Bladder microvascular endothelial cell (primary cell): ENCODE measurements at places on chromosomes 12 and 14. TPM values are rescaled to one million over a fixed set of nuclear protein-coding genes. Genes with fewer than 3 reads are reported as not detected.

The KRT1 gene
- not detected in 2 replicates for total RNA-seq

The ZFHX2 gene
- total RNA-seq: under 0.01 and 1.0 TPM in 2 replicates

The A2ML1 gene
- total RNA-seq: 0.06 TPM in 1 of 2 replicates, not detected in the other

The EXOC3L4 gene
- total RNA-seq: not detected in 2 replicates

The NYNRIN gene
- total RNA-seq: 7.3 and 13.8 TPM in 2 replicates

The KCNH5 gene
- not detected in 2 replicates for total RNA-seq

The GLT1D1 gene
- not detected in 2 replicates for total RNA-seq

The IL22 gene
- total RNA-seq: not detected in 2 replicates

The SYNDIG1L gene
- 0.06 TPM in 1 of 2 replicates, not detected in the other for total RNA-seq

The DCN gene
- 0.50 and 0.97 TPM in 2 replicates for total RNA-seq

The SERPINA12 gene
- not detected in 2 replicates for total RNA-seq

The SPTB gene
- under 0.01 and 0.06 TPM in 2 replicates for total RNA-seq

The TAS2R10 gene
- 0.16 and 0.76 TPM in 2 replicates for total RNA-seq

The DACT1 gene
- total RNA-seq: 0.13 and 0.32 TPM in 2 replicates

The SP7 gene
- total RNA-seq: not detected in 2 replicates

The ZNF891 gene
- 0.32 and 1.3 TPM in 2 replicates for total RNA-seq

The GPR68 gene
- 1.5 and 1.6 TPM in 2 replicates for total RNA-seq

The PPFIA2 gene
- total RNA-seq: not detected in 2 replicates

The GPR65 gene
- total RNA-seq: 0.44 TPM in 1 of 2 replicates, not detected in the other

The TMPRSS12 gene
- not detected in 2 replicates for total RNA-seq

The OTX2 gene
- total RNA-seq: not detected in 2 replicates

The FOXA1 gene
- not detected in 2 replicates for total RNA-seq

The KIF26A gene
- 7.0 and 18.6 TPM in 2 replicates for total RNA-seq

The POLE gene
- 37.4 and 55.3 TPM in 2 replicates for total RNA-seq

The FIGNL2 gene
- total RNA-seq: 0.16 and 0.31 TPM in 2 replicates

The CDCA3 gene
- 7.0 and 13.4 TPM in 2 replicates for total RNA-seq

The CCNT1 gene
- 11.3 and 30.2 TPM in 2 replicates for total RNA-seq

The MDP1 gene
- total RNA-seq: 6.3 and 7.7 TPM in 2 replicates

The KLHL33 gene
- under 0.01 TPM in 2 replicates for total RNA-seq

The C12orf50 gene
- not detected in 2 replicates for total RNA-seq

The ASCL1 gene
- not detected in 2 replicates for total RNA-seq

The GRIN2B gene
- total RNA-seq: under 0.01 TPM in 1 of 2 replicates, not detected in the other

The PMEL gene
- 0.38 and 0.81 TPM in 2 replicates for total RNA-seq

The GARIN6 gene
- total RNA-seq: not detected in 2 replicates

The INHBC gene
- total RNA-seq: not detected in 2 replicates
